Karpas-422 (cell line): ENCODE measurements at places on chromosomes 13 and 19. TPM values are rescaled to one million over a fixed set of nuclear protein-coding genes. Genes with fewer than 3 reads are reported as not detected.

Gene AXL
- not detected in 2 replicates for total RNA-seq

Gene SOX1
- total RNA-seq: not detected in 2 replicates

Gene ATG4D
- 7.0 and 15.2 TPM in 2 replicates for total RNA-seq

DNA sequence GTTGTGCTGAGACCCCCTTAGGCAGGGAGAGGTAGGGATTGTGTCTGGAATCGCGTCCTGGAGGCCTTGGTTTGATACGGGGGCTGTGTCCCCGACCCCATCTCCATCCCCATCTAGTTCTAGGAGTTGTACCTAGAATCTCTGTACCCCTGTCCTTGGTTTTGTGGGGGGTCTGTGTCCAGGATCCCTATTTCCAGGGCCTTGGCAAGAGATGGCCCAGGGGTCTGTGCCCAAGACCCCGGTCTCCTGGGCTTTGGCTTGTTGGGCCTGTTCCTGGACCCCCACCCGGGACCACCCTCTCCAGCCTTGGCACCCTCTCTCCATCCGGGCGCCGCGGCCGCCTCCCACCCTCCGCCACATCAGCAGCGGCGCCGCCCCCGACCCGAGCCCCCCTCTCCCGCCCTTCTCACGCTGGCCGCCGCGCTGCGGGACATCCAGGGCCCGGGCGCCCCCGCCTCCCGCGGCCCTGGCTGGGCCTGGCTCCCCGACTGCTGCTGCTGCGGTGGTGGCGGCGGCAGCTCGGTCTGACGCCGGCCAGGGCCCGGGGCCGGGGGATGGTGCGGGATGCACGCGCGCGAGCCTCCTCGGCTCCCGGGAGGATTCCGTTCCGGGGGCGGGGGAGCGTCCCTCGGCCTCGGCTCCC is at the start of gene NUMBL:
Gene NUMBL (minus strand): TSS at position 602 of the 643 bp plus-strand sequence. CDS start 168 bp downstream, at position 434.
- peaks cover 56% of the 10 kb centered on the region for H3K4me1 ChIP-seq
- DNase-seq: no peak
- H3K36me3 ChIP-seq: peaks cover 17% of the 10 kb centered on the region
- no peaks in the 10 kb centered on the region for H3K27me3 ChIP-seq
- peak within 1 kb of the TSS; percentile 90 for H3K27ac ChIP-seq
- H3K4me3 ChIP-seq: peak within 1 kb of the TSS; percentile 97

- H3K4me3 ChIP-seq: peak overlapping the region; percentile 81
- H3K4me1 ChIP-seq: peaks cover 30% of the 10 kb centered on the region
- peak overlapping the region; percentile 58 for H3K27ac ChIP-seq
- peaks cover 13% of the 10 kb centered on the region; the same call in 1 of the 2 replicates for H3K36me3 ChIP-seq
- H3K27me3 ChIP-seq: no peaks in the 10 kb centered on the region
- peak; percentile 87 for DNase-seq
Measured at GRCh38 chr19:29942404-29943261, 594 bp downstream of the URI1 start.

DNA sequence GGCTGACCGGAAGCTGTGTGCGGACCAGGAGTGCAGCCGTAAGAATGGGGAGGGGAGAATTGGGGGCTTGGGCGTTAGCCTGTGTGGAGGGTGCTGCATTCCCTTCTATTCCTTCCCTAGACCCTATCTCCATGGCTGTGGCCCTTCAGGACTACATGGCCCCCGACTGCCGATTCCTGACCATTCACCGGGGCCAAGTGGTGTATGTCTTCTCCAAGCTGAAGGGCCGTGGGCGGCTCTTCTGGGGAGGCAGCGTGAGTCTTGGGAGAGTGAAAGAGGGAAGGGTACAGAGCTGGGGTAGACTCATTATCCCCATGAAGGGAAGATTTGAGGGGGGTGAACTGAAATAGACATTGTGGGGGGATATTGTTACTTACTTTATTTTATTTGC is 306 bp downstream of the MIA start:
- H3K4me3 ChIP-seq: no peak overlapping the region
- H3K36me3 ChIP-seq: no peaks in the 10 kb centered on the region
- no peak for DNase-seq

GRCh38 chr13:113083402-113084061 is 22.1 kb upstream of the F7 start:
- no peaks in the 10 kb centered on the region for H3K36me3 ChIP-seq
- DNase-seq: no peak
- no peak overlapping the region for H3K4me3 ChIP-seq
- no peaks in the 10 kb centered on the region for H3K27me3 ChIP-seq
- H3K4me1 ChIP-seq: no peaks in the 10 kb centered on the region

DNA sequence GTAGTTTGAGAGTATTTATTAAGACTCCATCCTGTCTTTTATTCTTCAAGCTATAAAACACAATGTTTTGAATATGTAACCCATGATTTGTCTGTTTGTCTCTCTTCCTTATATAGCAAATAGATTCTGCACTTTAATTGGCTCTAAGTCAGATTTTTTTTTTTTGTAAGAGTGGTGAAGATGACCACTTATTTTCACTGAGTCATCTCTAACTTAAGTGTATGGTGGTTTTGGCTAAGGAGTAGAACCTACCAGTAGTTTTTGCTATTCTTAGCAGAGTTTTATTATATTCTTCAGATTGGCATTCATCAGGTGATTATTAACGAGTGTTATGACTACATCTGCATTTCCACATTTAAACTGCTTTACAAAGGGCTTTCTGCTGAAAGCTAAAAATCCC is 194.7 kb downstream of the LMO7 start:
- no peaks in the 10 kb centered on the region for H3K27me3 ChIP-seq
- DNase-seq: no peak
- no peak overlapping the region for H3K4me3 ChIP-seq

- H3K4me1 ChIP-seq: peaks cover 6% of the 10 kb centered on the region
- H3K36me3 ChIP-seq: no peaks in the 10 kb centered on the region
- no peak overlapping the region for H3K4me3 ChIP-seq
- no peak overlapping the region for H3K27ac ChIP-seq
- no peaks in the 10 kb centered on the region for H3K27me3 ChIP-seq
Measured at GRCh38 chr13:23701186-23701585, 131.0 kb downstream of the TNFRSF19 start.

- H3K27ac ChIP-seq: no peak overlapping the region
- H3K27me3 ChIP-seq: no peaks in the 10 kb centered on the region
- no peak for DNase-seq
- H3K36me3 ChIP-seq: no peaks in the 10 kb centered on the region
Measured at GRCh38 chr13:87942205-87942604, 271.0 kb downstream of the SLITRK5 start.

DNA sequence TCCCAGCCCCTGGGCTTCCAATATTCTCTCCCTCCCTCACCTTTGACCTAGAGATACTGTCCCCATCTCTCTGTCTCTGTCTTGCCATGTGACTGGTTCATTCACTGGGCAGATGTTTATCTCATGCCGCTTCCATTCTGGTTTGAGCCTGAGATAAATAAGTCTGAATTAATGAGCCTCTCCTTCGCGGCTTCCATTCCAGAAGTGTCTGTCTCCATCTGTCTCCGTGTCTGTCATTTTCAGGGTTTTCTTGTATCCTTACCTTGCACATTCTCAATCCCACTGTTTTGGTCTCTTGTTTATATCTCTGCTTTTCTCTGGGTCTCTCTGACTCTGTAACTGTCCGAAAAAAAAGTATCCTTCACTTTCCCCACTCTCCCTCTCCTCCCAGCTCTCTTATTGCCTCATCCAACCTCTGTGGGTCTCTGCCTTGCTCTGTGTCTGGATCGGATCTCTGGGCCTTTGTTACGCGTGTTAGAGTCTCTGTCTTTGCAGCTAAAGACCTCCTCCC is 4.3 kb downstream of the SPHK2 start:
- H3K27ac ChIP-seq: no peak overlapping the region; the same call in 1 of the 2 replicates
- peaks cover 35% of the 10 kb centered on the region for H3K4me1 ChIP-seq
- H3K4me3 ChIP-seq: peak overlapping the region; percentile 59
- H3K27me3 ChIP-seq: no peaks in the 10 kb centered on the region

- no peak overlapping the region for H3K27ac ChIP-seq
- DNase-seq: no peak
- no peaks in the 10 kb centered on the region; the same call in 1 of the 2 replicates for H3K27me3 ChIP-seq
- peaks cover 6% of the 10 kb centered on the region for H3K4me1 ChIP-seq
- H3K4me3 ChIP-seq: no peak overlapping the region
Measured at GRCh38 chr19:28221736-28222135, 991.2 kb downstream of the UQCRFS1 start.

DNA sequence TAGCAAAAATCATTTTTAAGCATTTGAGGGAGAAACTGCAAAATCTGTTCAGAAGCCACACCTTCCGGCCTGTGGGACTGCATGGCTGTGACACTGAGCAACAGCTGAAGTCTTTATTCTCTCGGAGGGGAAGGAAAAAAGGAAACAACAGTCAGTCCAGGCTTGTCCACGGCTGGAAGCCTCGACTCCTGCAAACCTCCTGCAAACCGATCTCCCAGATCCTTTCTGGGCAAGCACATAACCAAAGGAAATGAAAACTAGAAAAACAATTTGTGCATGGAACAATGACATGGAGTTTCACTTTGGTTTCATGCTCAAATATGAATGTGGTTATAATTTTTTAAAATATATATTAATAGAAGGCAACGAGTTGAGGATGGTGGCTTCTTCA is 1.0 kb downstream of the COL4A1 start:
- H3K36me3 ChIP-seq: no peaks in the 10 kb centered on the region
- no peak for DNase-seq
- no peak overlapping the region for H3K4me3 ChIP-seq
- H3K27ac ChIP-seq: no peak overlapping the region
- no peaks in the 10 kb centered on the region for H3K27me3 ChIP-seq

- no peak for DNase-seq
- H3K36me3 ChIP-seq: no peaks in the 10 kb centered on the region
- H3K27ac ChIP-seq: no peak overlapping the region
- no peaks in the 10 kb centered on the region for H3K27me3 ChIP-seq
- H3K4me1 ChIP-seq: no peaks in the 10 kb centered on the region
Measured at GRCh38 chr13:43200736-43201135, 177.3 kb downstream of the DNAJC15 start.

DNA sequence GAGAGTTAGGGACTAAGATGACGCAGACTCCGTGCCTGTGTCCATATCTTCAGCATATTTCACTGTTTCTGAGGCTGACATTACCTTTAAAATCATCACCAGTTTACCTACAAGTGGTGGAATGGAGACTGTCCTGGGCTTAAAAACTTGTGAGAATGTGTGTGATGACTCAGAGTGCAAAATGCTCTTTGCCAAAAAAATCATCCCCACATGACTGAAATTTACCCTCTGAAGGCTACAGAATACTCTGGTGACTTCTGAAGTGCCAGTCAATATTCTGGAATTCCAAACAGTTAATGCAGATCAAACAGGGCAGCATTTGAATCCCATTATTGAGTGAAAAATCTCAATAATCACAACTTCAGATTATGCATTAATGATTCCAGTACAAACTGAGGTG is 901.4 kb downstream of the EFNB2 start:
- H3K27me3 ChIP-seq: no peaks in the 10 kb centered on the region
- no peak overlapping the region for H3K27ac ChIP-seq
- H3K36me3 ChIP-seq: no peaks in the 10 kb centered on the region

- DNase-seq: peak; percentile 83
- peak overlapping the region; percentile 97 for H3K27ac ChIP-seq
- peaks cover 59% of the 10 kb centered on the region for H3K4me1 ChIP-seq
- H3K4me3 ChIP-seq: peak overlapping the region; percentile 92
Measured at GRCh38 chr19:1251330-1252220, 3.2 kb downstream of the MIDN start.
